HFFc6 (cell line): ENCODE measurements at places on chromosomes 5 and 9. TPM values are rescaled to one million over a fixed set of nuclear protein-coding genes. Genes with fewer than 3 reads are reported as not detected.
A peak's percentile ranks its signal among the peaks of the same experiment; 100 is the strongest.

Gene PCDHGA8
- 0.39 to 0.91 TPM (median 0.74 TPM) in 3 replicates for total RNA-seq

Gene TNFSF8
- total RNA-seq: not detected in 3 replicates

Gene ZNF366
- total RNA-seq: not detected in 3 replicates

Gene PRSS3
- 19.1 to 40.4 TPM (median 27.2 TPM) in 3 replicates for total RNA-seq

Gene CNTRL
- total RNA-seq: 3.3 to 8.6 TPM (median 6.7 TPM) in 3 replicates

Gene TPPP
- total RNA-seq: 0.15 to 0.43 TPM (median 0.26 TPM) in 3 replicates

Gene LEAP2
- 0.26 and 0.40 TPM in 2 replicates for total RNA-seq

Gene PCDHGB1
- total RNA-seq: 2.4 to 3.6 TPM (median 2.6 TPM) in 3 replicates

Gene ISL1
- total RNA-seq: 0.50 to 4.1 TPM (median 3.8 TPM) in 3 replicates

Gene RALGDS
- total RNA-seq: 15.1 to 21.3 TPM (median 15.2 TPM) in 3 replicates

DNA sequence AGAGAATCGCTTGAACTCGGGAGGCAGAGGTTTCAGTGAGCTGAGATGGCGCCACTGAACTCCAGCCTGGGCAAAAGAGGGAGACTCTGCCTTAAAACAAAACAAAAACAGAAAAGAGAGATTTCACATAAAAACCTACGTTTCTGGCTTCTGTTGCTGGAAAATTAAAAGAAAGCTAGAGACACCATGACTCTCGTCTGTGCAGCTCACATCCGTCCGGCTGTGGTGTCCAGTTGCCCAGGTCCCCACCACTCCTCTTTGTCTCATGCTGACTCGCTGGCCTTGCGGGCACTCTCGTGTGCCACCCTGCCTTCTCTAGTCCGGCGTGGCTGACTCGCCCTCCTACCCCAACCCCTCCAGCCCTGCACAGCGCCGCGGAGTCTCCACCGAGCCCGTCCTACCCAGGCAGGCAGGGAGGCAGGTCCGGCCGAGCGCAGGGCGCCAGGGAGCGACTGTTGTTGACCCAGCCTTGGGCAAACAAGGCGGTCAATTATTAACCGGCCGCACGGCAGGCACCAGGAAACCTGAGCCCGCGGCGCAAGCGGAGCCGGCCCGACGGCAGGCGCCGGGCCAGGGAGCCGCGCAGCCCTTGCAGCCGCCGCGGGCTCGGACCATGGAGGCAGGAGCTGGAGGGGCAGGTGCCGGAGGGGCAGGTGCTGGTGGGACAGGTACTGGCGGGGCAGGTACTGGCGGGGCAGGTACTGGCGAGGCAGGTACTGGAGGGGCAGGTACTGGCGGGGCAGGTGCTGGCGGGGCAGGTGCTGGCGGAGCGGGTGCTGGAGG lies at the start of gene PRRT1B:
Gene PRRT1B, plus strand, starts transcription at position 521 of the 783 bp plus-strand sequence. Its CDS starts 93 bp downstream, at position 614.
- DNase-seq: no peak

DNA sequence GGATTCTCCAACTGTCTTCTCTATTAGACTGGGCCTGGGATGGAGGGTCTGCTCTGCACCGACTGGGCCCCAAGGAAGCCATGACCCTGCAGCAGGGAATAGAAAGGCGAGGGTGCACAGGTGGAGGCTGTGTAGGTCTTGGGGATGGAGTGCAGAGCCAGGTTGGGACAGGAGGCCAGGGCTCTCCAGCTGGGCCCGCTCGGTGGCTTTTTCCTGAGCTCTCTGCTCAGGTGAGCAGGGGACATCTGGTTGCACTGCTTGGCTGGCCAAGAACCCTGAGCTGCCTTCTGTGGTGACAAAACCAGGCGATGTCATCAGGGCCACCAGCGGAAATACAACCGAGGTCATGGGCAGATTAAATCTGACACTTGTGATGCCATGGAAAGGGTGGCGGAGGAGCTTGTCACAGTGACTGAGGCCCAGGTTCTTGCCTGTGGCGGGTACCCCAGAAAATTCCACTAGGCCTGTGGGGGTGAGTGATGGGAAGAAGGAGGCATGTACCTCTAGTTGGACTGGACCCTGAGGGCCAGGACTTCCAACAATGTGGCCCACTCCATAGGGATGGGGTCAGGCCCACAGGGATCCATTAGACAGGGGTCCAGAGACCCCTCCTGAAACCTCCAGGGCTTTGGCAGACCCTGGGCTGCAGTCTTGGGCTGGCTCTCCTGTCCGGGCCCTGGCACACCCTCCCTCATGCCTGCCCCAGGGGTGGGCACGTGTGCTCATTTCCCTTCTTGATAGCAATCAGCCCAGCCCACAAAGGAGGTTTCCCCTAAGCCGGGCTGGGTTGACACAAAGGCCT lies 4.4 kb upstream of the IL3 start:
- no peak for DNase-seq

DNA sequence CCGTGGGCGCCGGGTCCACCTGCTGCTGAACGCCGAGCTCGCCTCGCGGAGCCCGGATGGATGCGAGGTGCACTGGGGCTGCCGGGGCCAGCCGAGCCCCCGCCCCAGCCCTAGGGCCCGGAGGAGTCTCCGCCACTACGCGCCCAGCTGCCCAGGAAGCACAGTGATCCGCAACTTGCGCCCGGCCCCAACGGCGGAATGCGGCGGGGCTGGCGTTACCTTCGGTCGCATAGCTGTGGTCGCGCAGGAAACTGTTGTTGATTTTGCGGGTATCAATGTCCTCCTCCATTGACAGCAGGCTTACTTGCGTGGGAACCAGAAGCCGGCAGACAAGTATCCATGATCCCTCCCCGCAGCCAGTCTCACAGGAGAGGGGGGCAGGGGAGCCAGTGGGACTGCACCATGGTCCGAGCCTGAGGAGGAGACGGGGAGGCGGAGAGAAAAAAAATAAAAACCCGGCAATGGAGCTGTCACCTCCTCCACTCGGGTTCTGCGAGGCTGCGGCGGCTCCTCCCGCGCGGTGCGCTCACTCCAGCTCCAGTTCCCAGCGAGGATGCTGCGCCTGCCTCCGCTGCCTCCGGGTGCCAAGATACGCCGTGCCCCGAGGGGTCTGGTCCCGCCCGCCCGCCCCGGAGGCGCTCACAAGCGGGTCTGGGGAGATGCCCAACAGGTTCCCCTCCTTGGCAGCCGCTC lies 628 bp downstream of the PPP2R2B start:
- no peak for DNase-seq

GRCh38 chr9:76464706-76465105 lies 5.7 kb downstream of the GCNT1 start:
- DNase-seq: no peak

DNA sequence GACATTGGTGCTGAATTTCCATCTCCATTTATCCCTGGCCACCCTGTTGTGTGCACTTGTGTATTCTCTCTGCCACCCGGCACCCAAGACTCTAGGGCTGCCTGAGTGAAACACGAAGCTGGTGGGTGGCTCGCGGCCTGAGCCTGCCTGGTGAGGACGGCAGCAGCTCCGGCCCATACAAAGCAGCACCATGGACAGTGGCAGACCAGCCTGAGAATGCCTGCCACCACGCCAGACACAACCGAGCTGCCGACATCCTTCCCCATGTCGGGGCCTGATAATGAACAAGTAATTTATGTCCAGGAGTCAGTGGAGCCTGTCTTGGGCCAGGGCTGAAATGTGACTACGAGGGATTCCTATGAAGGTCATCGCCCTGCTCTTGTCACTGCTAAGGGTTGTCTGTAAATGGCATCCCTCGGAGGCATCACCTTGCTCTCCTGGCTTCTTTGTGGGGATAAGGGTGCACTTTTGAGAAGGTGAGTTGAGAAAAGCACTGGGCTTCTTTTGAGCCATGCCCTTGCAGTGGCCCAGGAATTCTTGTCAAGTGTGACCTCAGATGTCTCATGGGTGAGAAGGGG lies 175.7 kb downstream of the MELK start:
- peak; percentile 37 for DNase-seq

- DNase-seq: no peak
Measured at GRCh38 chr5:33629999-33630398, 189.2 kb downstream of the TARS1 start.

GRCh38 chr5:14082973-14083372 lies 60.2 kb upstream of the TRIO start:
- no peak for DNase-seq

DNA sequence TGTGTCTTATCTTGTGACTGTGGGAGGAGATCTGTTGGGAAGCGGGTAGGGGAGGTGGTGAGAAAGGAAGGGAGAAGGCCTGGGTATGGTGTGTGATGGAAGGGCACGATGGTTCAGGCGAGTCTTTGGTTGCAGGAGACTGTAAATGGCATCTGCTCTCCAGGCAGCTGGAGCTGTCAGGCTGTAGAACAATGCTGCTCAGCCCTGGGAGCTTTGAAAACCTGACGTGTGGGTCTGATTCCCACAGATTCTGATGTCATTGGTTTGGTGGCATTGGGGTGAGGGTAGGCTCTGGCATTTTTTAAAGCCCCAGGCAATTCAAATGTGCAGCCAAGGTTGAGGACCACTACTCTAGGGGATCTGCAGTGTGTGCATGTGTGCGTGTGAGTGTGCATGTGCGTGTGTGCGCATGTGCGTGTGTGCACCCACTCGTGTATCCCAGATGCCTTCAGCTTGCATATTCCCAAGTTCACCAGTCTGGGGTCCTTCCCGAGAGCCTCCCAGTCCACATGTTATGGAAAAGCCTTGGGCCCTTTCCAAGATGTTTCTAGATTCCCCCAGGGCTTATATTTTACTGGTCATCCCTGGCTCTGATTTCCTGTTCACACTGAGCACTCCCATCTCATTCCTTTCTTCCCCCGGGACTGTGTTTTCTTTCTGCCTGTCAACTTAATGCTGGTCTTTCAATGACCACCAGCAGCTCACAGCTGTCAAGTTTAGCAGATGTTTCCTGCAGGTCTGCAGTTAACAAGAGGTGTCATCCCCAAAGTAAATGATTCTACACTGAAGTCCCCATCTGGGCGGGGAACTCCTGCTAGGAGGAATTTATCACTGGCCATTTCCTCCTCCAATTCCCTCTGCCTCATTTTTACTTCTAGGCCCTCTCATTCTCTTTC lies 34.0 kb downstream of the BOD1 start:
- DNase-seq: no peak

GRCh38 chr5:143562935-143563334 lies 159.4 kb upstream of the NR3C1 start:
- DNase-seq: no peak

DNA sequence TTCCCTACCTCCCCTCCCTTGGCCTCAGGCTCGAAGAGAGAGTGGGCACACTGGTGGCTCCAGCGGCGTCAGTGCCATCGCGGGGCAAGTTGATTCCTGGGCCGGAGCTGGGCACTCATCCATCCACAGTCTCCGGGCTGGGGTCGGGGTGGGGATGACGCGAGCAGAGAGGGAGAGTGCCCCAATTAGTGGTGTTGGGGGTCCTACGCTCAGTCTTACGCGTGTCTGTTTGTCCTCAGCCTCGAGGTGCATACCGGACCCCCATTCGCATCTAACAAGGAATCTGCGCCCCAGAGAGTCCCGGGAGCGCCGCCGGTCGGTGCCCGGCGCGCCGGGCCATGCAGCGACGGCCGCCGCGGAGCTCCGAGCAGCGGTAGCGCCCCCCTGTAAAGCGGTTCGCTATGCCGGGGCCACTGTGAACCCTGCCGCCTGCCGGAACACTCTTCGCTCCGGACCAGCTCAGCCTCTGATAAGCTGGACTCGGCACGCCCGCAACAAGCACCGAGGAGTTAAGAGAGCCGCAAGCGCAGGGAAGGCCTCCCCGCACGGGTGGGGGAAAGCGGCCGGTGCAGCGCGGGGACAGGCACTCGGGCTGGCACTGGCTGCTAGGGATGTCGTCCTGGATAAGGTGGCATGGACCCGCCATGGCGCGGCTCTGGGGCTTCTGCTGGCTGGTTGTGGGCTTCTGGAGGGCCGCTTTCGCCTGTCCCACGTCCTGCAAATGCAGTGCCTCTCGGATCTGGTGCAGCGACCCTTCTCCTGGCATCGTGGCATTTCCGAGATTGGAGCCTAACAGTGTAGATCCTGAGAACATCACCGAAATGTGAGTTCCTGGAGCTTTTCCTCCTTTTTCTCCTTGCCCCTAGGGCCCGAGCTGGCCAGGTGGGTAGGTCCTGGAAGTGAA lies 861 bp downstream of the NTRK2 start:
- DNase-seq: no peak

GRCh38 chr5:16437977-16438376 lies 27.6 kb downstream of the ZNF622 start:
- DNase-seq: no peak

- no peak for DNase-seq
Measured at GRCh38 chr5:17233488-17233887, 16.1 kb downstream of the BASP1 start.

- DNase-seq: no peak
Measured at GRCh38 chr5:155290937-155291336, 277.4 kb downstream of the KIF4B start.

DNA sequence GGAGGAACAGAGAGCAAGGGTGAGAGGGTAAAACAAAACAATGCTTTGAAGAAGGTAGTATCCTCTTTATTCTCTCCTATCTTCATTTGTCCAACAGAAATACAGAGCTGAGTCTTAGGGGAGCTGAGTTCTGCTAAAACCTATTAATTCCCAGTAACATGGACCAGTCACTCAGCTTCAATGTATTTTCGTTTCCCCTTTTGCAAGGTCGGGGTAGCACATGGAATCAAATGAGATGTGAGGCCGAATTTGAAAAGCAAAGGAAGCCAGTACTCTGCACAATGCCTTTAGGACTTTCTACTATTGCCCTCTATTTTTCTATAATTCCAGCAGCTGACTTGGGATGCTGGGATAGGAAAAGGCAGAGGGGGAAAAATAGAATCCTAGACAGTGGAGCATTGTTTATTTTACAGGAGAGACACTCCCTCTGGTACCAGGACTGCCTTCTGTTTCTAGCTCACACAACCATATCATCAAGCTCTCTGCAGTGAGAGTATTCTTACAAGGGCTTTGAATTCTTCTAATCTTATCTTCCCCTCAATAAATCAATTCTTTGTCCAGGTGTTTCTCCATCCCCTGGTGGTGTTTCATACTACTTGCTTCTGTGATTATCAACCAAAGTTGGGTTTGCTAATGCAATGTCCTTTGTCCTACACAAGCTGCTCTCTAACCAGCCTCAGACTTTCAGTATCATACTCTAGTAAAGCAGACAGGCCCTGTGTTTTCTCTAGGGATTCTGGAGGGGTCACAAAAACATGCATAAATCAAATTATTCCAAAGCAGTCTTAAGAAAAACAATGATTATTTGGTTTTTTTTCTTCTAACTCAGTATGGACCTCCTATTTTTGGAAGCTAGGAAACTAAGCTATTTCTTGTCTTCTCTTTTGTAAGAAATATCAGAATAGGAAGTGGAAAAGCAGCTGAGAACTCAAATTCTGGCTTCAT lies 341.5 kb downstream of the OSTF1 start:
- no peak for DNase-seq

DNA sequence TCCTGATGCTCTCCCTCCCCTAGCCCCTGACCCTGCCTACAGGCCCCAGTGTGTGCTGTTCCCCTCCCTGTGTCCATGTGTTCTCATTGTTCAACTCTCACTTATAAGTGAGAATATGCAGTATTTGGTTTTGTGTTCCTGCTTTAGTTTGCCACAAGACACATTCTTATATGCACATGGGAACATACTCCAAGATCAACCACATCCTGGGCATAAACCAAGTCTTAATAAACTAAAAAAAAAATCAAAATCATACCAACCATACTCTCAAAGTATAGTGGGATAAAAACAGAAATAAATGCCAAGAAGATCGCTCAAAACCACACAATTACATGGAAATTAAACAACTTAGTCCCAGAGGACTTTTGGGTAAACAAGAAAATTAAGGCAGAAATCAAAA lies 11.2 kb upstream of the ZCCHC9 start:
- DNase-seq: no peak

- peak; percentile 47 for DNase-seq
Measured at GRCh38 chr9:16824545-16825330, 45.7 kb downstream of the BNC2 start.

- peak; percentile 18 for DNase-seq
Measured at GRCh38 chr9:93451849-93452709, 594 bp downstream of the FAM120A start.

GRCh38 chr5:35755966-35756365 lies 100.7 kb upstream of the IL7R start:
- no peak for DNase-seq
